ENCODE measurements at places on chromosomes 12 and 14.

- peak; percentile 83 for DNase-seq
Observed at GRCh38 chr12:93790472-93791152, 113.4 kb downstream of the CRADD start.

DNA sequence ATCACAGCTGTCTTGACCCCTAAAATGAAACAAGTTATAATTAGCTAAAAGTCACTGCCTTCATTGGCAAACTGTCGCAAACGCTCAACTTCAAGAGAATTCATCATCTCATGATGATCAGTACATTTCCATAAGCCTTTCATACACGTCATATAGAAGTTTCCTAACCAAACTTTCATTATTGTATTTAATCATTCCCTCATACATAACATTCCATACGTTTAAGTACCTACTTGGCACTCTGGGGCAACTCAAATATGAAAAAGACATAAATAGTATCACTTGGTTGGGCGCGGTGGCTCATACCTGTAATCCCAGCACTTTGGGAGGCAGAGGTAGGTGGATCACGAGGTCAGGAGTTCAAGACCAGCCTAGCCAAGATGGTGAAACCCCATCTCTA, 12.4 kb upstream of the PPP2R5E start:
- no peak for DNase-seq

DNA sequence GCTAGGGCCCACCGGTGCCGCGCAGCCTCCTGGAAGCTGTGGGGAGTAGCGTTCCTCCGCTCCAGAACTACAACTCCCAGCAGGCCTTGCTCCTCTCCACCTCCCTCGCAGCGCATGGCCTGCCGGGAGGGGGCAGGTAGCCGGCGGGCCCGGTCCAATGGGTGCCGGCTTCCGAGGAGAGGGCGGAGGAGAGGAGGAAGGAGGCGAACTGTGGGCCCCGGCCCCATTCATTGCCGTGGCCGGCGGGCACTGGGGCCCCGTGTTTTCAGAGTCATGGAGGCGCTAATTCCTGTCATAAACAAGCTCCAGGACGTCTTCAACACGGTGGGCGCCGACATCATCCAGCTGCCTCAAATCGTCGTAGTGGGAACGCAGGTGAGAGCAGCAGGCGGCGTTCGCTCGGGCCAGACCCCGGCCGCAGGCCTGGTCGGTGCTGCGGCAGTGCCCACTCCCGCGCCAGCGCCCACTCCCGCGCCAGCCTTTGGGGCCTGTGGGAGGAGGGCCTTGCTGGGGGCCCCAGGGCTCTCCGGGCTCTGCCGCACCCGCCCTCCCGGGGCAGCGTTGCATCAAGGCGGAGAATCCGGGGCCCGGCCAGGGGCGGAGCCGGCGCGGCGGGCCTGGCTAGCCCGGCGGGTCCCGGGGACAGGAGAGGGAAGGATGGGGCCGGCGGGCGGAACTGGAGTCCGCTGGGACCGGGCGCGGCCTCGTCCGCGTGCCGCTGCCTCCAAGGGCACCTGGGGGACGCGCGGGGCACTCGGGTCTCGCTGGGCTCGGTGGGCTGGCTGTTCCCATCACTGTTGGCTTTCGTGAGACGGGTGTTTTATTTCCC, at the start of gene DNM1L:
DNM1L (plus strand) TSS at position 211 of the 829 bp plus-strand sequence; CDS start at position 274, 63 bp downstream.
- DNase-seq: peak; percentile 92

- DNase-seq: no peak
Observed at GRCh38 chr14:55152052-55152753, 23.2 kb downstream of the LGALS3 start.

GRCh38 chr14:75339059-75339458, 60.4 kb downstream of the FOS start:
- peak; percentile 49 for DNase-seq
